NCI-H187 (cell line): ENCODE measurements at places on chromosomes 12 and 14.

- no peak for DNase-seq
Observed at GRCh38 chr12:75750716-75751306, 239.4 kb upstream of the KRR1 start.

DNA sequence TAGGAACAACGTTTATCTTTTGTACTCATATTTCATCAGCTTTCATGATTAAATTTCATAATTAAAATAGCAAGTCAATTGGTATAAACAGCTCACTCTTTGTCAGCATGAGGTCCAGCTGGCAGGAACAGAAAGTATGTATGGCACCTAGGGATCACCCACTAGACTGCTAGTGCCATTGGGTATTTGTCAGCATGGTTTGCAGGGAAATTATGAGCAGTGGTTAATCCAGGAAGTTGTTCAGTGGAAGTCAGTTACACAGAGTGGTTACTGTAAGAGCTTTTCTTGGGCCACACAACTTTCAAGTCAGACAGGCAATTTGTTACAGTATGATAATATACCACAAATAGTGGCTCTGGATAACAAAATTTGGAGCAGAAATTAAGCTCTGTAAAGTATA is 340.3 kb upstream of the RGS6 start:
- DNase-seq: no peak

DNA sequence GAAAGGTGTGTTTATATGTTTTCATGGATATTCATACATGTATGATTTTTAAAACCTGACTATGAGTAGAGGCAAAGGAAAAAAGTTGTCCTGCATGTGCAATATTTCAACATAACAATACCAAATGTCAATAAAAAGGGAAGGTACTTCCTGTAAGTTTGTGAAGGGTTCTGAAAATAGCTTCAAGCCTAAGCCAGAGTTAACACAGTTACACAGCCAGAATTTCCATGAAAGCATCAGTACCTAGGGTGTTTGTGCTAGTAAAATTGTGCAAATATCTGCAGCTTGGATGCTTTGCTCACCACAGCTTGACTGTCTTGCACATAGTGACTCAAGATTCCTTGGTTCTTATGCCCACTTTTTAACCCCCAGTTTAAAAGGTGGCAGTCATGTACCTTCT is 193.1 kb upstream of the FAR2 start:
- DNase-seq: no peak

DNA sequence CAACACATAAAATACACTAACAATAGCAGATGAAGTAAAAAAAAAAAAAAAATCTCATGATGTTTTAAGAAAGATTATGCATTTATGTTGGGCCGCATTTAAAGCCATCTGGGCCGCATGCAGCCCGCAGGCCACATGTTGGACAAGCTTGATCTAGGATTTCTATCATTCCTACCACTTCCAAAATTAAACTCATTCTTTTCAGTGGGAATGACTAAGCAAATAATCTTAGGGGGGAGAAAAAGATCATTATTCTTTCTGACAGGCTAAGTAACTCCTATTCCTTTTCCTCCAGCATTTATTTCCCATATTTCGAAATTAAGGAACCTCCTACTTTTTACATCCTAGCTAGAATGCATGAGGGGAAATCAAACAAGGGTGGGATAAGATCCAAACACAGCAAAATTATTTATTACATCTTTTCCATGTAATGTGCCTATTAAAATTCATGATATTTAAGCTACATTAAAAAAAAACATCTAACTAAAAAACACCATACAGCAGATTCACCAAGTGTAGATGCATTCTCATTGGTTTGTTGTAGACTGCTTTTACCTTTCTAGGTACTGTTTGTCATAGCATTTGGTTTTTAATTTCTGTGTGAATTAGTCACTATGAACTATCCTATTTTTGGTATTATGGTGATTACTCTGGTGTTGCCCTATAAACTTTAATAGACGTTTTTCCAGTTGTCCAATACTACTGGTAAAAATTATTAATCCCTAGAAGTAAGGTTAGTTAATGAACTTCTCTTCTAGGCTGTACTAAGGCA is 76.1 kb downstream of the RASSF8 start:
- no peak for DNase-seq

DNA sequence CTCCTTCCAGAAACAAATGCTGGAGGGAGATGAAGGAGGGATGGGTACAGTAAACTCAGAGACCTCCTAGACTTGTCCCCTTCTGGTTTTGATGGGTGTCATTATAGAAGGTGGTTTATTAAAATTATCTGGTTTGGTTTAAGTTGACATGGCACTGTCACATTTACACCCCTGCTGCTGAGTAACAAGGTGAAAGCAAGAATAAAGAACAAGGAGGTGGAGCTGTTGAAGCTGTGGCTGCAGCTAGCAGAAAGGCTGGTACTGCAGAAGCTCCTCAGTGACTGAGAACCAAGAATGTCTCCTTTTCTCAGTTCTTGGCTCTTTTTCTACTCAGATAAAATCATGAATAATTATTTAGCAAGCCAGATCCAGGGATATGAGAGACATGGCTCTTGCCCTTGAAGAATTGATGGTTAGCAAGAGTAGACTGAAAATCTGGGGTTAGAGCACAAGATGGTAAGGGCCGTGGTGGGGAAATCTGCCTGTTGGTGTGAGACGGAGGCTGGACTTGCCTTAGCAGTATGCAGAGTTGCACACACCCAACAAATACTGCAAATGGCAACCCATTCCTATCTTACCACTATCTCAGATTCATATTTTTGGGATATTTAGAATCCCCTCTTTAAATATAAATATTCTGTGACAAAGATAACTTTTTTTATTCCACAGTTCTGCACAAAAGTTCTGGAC is at the start of gene GZMH:
TSS of gene GZMH (minus strand) at position 31 of the 690 bp plus-strand sequence. CDS start 72 bp downstream, outside the sequence.
- DNase-seq: no peak

DNA sequence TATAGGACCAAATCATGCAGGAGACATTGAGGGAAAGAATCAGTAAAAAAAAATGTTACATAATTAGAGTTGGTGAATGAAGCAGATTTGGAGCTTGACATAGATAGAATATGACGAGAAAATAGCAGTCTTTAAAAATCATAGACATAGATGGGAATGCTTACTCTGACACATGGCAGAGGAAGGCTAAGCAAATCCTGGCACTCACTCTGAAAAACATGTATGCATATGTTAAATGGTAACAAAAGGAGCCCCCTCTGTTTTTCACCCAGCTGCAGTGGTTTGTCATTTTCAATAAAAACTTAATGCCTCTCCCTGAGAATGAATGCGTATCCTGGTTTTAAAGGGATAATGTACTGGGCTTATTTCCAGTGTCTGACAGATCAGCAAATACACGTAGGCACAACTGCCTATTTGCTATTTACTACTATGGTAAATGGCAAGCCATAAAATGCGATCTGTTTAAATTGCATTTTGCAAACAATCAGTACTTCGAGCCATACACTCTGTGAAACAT is 561.2 kb upstream of the SEL1L start:
- DNase-seq: no peak

DNA sequence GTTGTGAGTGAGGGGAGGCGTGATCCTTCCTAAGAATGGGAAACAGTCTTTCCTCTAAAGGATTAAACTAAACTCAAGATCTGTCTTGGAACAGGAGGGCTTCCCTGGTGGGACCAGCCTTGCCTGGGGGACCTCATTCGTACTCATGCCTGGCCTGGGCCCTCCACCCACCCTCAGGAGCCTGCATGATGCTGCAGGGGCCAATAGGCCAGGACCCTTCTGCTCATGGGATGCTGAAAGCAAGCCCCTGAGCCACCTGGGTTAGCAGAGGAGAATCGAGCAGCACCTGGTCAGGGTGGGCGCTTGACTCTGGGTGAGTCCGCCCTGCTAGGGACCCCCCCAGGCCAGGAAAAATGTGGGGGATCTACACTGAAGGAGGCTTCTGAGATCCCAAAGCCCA is 48.3 kb upstream of the FAM181A start:
- no peak for DNase-seq

DNA sequence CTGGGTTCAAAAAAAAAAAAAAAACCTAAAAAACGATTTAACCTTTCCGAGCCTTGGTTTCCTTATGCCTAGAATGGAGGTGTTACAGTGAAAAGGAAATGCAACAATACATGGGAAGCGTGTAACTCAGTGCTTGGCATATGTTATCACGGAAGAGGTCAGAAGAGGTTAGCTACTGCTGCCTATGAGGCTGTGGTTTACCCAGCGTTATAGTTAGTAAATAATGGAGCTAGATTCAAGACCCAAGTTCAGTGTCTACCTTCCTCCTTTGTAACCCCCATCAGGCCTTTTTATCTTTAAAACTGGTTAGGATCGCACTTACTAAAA is 839 bp downstream of the IFT43 start:
- no peak for DNase-seq

GRCh38 chr12:117564881-117565280 is 203.5 kb upstream of the NOS1 start:
- DNase-seq: no peak

GRCh38 chr14:64675312-64675711 is 28.9 kb upstream of the PLEKHG3 start:
- DNase-seq: no peak
